ENCODE measurements at places on chromosomes 7 and 10. TPM values are rescaled to one million over a fixed set of nuclear protein-coding genes. Genes with fewer than 3 reads are reported as not detected.

The MMD2 gene
- not detected for total RNA-seq

The MOGAT3 gene
- not detected for total RNA-seq

DNA sequence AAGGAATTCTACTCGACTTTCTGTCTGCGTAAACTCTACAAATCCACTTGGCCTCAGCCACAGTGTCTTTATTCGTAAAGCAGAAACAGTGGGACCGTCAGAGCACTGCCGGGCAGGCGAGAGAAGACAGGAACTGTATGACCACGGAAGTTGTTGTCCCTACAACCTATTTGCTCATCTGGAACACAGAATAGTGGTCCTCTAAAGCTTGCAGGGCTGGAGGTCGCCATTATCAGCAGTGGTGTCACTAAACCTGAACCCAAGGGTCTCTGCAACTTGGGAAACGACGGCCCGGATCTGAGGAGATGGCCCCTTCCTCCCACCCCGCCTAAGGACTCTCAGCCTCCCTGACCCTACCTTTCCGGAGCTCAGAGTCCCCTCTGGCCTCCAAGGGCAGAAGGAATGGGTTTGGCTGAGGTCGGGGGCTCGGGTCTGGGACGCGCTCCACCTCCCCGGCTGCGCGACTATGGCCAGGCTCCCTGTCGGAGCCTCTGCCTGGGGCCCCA, 442 bp downstream of the STYXL1 start:
- peak overlapping the region; percentile 99 for H3K4me3 ChIP-seq
- H3K27me3 ChIP-seq, result no peaks in the 10 kb centered on the region
- peaks cover 29% of the 10 kb centered on the region for H3K4me1 ChIP-seq

The C10orf90 gene
- total RNA-seq, result not detected

DNA sequence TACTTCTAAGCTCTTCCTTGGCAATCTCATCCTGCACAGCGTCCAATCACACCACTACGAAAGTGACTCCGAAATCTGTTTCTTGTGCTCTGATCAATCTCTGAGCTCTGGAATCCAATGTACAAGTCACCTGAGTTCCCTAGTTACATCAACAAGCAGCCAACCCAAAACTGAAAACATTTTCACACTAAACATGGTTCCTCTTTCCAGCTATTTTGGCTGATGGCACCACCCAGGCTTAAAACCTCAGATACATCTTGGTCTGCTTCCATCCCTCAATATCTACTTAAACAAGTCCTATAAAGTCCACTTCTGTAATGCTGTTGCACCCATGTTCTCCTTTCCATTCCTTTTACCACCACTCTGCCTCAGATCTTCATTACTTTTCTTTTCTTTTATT, 3.6 kb downstream of the BLOC1S2 start:
- H3K4me1 ChIP-seq, result peaks cover 29% of the 10 kb centered on the region
- no peak for DNase-seq
- no peaks in the 10 kb centered on the region for H3K27me3 ChIP-seq

The EGFR gene
- total RNA-seq, result not detected

- H3K27ac ChIP-seq, result no peak overlapping the region
- H3K27me3 ChIP-seq, result no peaks in the 10 kb centered on the region
- H3K4me3 ChIP-seq, result no peak overlapping the region
These were observed 341.1 kb downstream of the FRMD4A start for GRCh38 chr10:13989616-13990015.

DNA sequence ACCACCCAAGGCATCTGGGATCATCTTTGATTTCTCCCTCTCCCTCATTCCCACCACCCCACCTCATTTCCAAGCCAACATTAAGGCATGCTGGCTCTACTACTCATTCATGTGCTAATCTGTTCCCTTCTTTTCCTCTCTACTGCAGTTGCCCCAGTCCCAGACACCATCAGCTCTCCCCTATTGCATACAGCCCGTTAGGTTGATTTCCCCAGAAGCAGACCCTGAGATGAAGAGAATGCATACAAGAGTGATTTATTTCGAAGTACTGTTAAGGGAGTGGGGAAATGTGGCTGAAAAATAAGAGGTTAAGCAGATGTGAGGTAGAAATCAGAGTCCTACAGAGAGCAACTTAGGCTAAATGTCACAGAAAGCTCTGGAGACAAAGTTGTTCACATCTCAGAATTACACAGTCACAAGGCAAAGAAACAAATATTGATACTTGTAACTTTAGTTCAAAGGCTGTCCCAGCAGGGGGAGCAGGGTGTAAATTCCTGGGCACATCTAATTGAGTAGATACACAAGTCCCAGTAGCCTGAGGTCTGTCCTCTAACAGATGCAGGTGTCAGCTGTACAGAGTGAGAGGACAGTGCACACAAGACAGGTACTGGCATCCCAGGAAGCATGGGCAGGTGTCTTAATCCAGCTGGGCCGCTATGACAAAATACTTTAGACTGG, 20.9 kb downstream of the AKR1D1 start:
- H3K27ac ChIP-seq, result no peak overlapping the region
- no peaks in the 10 kb centered on the region for H3K27me3 ChIP-seq
- no peak overlapping the region for H3K4me3 ChIP-seq
- DNase-seq, result peak; percentile 58

GRCh38 chr7:44143646-44144250, 2.6 kb upstream of the MYL7 start:
- H3K27ac ChIP-seq, result no peak overlapping the region
- no peaks in the 10 kb centered on the region for H3K27me3 ChIP-seq
- DNase-seq, result no peak
- H3K4me3 ChIP-seq, result no peak overlapping the region

GRCh38 chr7:48087349-48087748, 1.7 kb upstream of the UPP1 start:
- no peaks in the 10 kb centered on the region for H3K36me3 ChIP-seq
- peaks cover 50% of the 10 kb centered on the region for H3K4me1 ChIP-seq
- no peaks in the 10 kb centered on the region for H3K27me3 ChIP-seq
- no peak overlapping the region for H3K27ac ChIP-seq

DNA sequence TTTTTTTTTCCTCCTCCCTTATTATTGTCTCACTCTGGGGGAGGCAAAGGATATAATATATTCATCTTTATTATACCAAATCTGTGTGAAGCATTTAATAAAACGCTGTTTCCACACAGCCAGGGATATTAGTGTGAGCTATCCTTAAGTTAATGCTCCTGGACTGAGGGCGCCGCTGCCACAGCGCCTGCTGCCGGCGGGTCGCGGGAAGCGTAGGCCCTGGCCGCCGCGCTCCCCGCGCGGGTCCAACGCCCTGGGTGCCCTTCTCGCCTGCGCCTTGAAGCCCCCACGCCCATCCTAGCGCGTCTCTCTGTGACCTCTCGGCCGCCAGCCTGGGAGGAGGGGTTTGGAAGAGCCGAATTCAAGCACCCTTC, 9.5 kb upstream of the LBX1 start:
- H3K4me3 ChIP-seq, result no peak overlapping the region
- H3K36me3 ChIP-seq, result no peaks in the 10 kb centered on the region
- H3K27me3 ChIP-seq, result no peaks in the 10 kb centered on the region
- no peak for DNase-seq
- H3K27ac ChIP-seq, result no peak overlapping the region
